Osteocyte (in vitro differentiated cells): ENCODE measurements at places on chromosomes 6 and 20. TPM values are rescaled to one million over a fixed set of nuclear protein-coding genes. Genes with fewer than 3 reads are reported as not detected.

- peaks cover 20% of the 10 kb centered on the region for H3K4me1 ChIP-seq
- no peak overlapping the region for H3K4me3 ChIP-seq
- no peaks in the 10 kb centered on the region for H3K27me3 ChIP-seq
- peaks cover 16% of the 10 kb centered on the region for H3K36me3 ChIP-seq
- DNase-seq, result no peak
Measured at GRCh38 chr6:56072856-56073255, 174.5 kb downstream of the COL21A1 start.

Gene PCNA
- 63.4 and 65.6 TPM in 2 replicates for total RNA-seq

DNA sequence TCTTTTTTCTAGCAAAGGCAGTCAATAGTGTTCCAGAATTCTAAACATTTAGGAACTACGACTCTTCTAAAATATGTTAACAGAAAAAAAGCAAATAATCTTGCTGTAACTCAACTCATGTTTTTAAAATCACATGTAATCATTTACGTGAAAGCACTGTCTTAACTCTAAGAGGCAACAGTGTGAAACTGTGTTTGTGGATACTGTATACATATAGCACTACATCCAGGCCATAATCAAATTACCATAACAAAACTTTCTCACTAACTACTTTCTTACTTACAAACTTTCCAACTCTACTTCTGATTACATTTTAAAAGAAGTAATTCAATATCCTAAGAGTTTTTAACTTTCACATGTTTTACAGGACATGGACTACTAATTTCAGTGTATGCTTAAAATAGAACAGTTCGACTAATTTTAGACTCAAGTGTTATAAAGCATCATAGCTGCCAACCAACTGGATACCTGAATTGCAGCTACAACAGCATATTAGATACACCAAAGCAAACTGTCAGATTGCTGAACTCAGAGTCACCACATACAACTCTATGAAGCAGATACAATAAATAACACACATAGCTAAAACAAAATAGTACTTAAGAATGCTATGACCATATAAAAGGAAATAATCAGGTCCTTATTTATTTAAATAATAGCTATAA lies 121.6 kb upstream of the BEND6 start:
- H3K4me3 ChIP-seq, result no peak overlapping the region
- peaks cover 29% of the 10 kb centered on the region for H3K4me1 ChIP-seq
- H3K27me3 ChIP-seq, result no peaks in the 10 kb centered on the region
- H3K27ac ChIP-seq, result no peak overlapping the region
- no peak for DNase-seq

DNA sequence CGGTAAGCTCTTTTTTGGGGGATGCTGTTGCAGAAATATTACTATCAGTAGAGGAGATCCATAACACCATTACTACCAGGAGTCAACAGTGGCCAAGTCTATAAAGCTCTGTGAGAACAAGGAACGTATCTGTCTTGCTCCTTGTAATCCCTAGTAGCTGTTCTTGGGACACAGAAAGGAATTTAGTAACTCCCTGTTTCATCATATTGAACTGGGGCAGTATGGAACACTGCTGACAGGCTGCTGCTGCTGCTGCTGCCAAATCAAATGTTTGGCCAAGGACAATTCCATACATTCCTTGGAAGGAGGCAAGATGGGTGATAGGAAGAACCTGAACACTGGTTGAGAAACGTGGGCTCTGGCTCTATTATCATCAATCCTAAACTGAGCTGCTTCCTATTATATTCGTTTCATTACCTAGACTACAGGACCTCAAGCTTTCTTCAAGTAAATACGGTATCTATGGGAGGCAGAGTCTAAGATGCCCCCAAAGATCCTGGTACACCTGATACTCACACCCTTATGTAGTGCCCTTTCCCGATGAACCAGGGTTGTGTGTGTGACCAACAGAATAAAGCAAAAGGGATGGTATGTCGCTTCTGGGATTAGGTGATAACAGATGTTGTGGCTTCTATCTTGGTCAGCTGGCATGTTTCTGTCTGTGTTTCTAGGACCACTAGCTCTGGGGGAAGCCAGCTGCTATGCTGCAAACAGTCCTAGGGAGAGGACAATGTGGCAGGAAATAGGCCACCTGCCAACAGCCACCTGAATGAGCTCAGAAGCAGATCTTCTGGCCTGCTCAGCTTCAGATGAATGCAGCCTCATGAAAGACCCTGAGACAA lies 39.5 kb downstream of the ELOVL5 start:
- H3K27ac ChIP-seq, result peak overlapping the region; percentile 55
- peaks cover 65% of the 10 kb centered on the region for H3K4me1 ChIP-seq
- no peak overlapping the region for H3K4me3 ChIP-seq
- no peaks in the 10 kb centered on the region for H3K36me3 ChIP-seq
- no peaks in the 10 kb centered on the region for H3K27me3 ChIP-seq
- no peak for DNase-seq

DNA sequence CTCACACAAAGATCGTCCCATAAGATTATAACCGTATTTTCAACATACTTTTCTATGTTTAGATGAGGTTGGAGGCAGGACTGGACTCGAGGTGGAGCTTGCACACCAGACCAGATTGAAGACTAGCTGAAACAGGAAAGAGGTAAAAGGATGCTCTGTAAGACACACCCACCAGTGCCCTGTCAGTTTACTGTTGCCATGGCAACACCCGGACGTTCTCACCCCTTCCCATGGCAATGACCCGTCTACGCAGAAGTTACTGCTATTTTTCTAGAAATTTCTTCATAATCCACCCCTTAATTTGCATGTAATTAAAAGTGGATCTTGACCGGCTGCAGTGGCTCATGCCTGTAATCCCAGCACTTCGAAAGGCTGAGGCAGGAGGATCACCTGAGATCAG lies 13.6 kb upstream of the SRSF6 start:
- H3K4me3 ChIP-seq, result no peak overlapping the region
- H3K4me1 ChIP-seq, result no peaks in the 10 kb centered on the region
- DNase-seq, result no peak
- no peaks in the 10 kb centered on the region for H3K36me3 ChIP-seq

Gene GSTA2
- not detected in 2 replicates for total RNA-seq

- no peaks in the 10 kb centered on the region for H3K27me3 ChIP-seq
- no peak for DNase-seq
- peaks cover 18% of the 10 kb centered on the region for H3K4me1 ChIP-seq
- no peak overlapping the region for H3K27ac ChIP-seq
Measured at GRCh38 chr6:78909391-78909790, 42.0 kb downstream of the IRAK1BP1 start.

Gene SNHG17
- total RNA-seq, result 29.6 and 30.9 TPM in 2 replicates

DNA sequence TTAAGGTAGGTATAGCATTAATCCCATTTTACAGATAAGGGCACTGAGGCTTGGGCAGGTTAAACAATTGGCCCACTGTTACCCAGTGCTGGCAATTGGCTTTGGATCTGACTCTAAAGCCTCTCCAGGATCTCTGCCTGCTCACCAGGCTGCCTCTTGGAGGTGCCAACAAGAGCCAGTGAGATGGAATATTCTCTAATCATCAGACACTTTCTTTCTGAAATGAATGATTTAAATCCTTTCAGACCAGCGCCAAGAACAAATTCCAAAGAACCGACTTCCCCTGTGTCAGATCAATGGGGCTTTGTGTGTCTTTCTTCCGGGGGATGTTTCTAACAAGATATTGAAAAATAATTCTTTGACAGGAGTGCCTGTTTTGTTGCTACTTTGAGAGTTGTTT lies 23.6 kb downstream of the CYP39A1 start:
- H3K4me1 ChIP-seq, result peaks cover 3% of the 10 kb centered on the region
- no peak for DNase-seq
- no peak overlapping the region for H3K27ac ChIP-seq
- H3K27me3 ChIP-seq, result peaks cover 36% of the 10 kb centered on the region
- H3K36me3 ChIP-seq, result no peaks in the 10 kb centered on the region

DNA sequence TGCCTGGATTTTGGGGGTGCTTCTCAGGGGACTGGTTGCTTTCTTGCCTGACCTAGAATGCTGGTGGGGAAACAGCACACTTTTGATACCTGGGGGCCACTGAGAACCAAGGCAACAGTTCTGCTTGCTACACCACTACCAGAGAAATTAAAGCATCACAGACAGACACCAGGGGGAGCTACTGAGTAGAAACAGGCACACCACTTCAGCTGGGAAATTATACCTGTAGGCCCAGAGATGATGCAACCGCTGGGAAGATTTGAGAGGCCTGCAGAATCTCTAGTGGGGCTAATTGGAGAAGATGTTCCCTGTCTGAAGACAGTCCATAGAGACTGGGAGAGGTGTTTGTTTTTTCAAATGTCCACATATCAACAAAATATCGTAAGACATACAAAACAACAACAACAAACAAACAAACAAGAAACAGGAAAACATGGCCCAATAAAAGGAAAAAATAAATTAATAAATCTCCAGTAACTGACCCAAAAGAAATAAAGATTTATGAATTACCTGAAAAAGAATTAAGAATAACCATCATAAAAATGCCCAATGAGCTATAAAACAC lies 129.4 kb upstream of the RIN2 start:
- peaks cover 10% of the 10 kb centered on the region for H3K27me3 ChIP-seq
- H3K27ac ChIP-seq, result no peak overlapping the region
- no peaks in the 10 kb centered on the region for H3K4me1 ChIP-seq
- DNase-seq, result no peak

- no peak for DNase-seq
- H3K36me3 ChIP-seq, result no peaks in the 10 kb centered on the region
- H3K4me3 ChIP-seq, result no peak overlapping the region
- no peaks in the 10 kb centered on the region for H3K4me1 ChIP-seq
- H3K27ac ChIP-seq, result no peak overlapping the region
Measured at GRCh38 chr6:148625609-148626008, 121.2 kb upstream of the UST start.

DNA sequence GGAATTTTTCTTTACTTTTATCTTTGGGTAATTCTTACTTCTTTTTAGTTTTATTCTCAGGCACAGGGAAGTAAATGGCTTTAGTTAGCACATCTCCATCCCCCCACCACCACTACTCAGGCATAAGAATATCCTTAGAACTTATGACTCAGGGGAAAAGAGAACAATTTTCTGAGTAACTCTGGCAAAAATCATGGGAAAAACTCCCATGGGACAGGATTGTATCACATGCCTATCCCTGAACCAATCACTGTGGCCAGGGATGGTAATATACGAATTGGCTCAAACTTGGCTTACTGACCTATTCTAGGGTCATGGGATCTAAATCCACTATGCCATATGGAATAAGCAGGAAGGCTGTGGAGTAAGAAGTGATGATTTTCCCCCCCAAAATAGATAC lies 339.1 kb downstream of the BTBD3 start:
- no peaks in the 10 kb centered on the region for H3K4me1 ChIP-seq
- no peaks in the 10 kb centered on the region for H3K36me3 ChIP-seq
- no peak overlapping the region for H3K27ac ChIP-seq

Gene NRN1
- total RNA-seq, result 0.21 TPM in 1 of 2 replicates, not detected in the other

Gene HLA-G
- total RNA-seq, result 0.32 and 0.68 TPM in 2 replicates

Gene TBCC
- total RNA-seq, result 23.4 and 23.8 TPM in 2 replicates

DNA sequence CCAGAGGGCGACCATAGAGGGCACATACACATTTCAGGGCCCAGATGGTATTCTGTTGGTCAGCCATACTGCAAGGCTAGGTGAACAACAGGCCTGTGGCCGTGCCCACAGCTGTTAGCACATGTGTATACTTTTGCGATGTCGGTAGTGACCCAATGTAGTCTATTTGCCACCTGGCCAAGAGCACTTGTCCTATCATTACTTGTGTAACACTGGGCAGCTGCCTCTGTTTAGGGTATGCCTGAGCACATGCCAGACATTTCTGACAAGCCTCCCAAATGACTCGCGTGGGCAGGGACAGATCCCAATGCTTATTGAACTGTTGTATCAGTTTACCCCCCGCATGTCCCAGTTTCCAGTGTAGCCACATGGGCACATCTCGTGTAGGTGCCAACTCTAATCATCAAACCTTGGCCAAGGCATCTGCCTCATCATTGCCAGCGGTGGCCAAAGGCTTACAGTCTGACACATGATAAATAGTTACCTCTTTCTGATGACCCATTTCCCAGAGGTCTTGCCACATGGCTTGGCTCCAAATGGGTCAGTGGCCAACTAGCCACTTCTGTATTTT lies 74.4 kb upstream of the FBXL4 start:
- no peak for DNase-seq
- H3K27ac ChIP-seq, result no peak overlapping the region
- H3K27me3 ChIP-seq, result no peaks in the 10 kb centered on the region
- no peak overlapping the region for H3K4me3 ChIP-seq
- H3K4me1 ChIP-seq, result no peaks in the 10 kb centered on the region
- H3K36me3 ChIP-seq, result no peaks in the 10 kb centered on the region

Gene ADAM33
- total RNA-seq, result 32.0 and 34.7 TPM in 2 replicates

- no peaks in the 10 kb centered on the region for H3K36me3 ChIP-seq
- H3K4me1 ChIP-seq, result no peaks in the 10 kb centered on the region
- H3K4me3 ChIP-seq, result no peak overlapping the region
- no peak for DNase-seq
- no peaks in the 10 kb centered on the region for H3K27me3 ChIP-seq
Measured at GRCh38 chr20:56032251-56032650, 26.9 kb upstream of the CBLN4 start.

DNA sequence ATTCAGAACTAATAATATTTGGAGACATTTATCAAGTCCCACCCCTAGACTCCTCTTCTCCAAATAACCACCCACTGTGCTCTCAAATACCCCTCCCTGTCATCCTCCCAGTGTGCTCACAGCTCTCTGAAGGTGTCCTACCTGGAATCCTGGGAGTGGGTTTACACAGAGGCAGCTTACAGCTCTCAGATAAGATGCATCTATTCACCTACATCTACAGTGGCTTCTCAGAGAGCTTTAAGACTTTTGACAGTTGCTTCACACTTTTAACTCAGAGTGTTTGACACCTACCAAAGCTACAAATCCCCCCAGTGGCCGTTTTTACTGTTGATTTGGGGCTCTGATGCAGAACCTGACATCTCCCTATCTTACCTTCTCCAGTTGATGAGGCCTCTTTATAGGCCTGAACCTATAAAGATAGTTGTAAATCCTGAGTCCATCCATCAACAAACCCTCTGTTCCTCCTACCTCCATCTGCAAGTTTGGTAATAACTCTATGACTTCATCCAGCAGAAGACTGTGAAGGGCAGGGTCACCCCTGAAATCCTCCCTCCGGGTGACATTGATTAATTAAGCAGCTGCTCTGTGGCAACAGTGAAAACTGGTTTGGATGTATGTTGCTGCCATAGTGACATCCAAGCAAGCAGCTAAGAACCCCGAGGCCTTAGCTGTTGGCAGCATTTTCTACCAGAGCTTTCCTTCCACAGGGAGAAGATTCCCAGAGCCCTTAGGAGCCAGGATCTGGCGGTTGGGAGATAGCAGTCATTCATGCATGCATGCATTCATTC lies 226.1 kb upstream of the RREB1 start:
- no peaks in the 10 kb centered on the region for H3K36me3 ChIP-seq
- no peaks in the 10 kb centered on the region for H3K4me1 ChIP-seq
- H3K4me3 ChIP-seq, result no peak overlapping the region
- no peak overlapping the region for H3K27ac ChIP-seq

GRCh38 chr6:140636908-140637402 lies 1262.5 kb upstream of the CITED2 start:
- no peak for DNase-seq
- H3K27ac ChIP-seq, result no peak overlapping the region
- no peak overlapping the region for H3K4me3 ChIP-seq
- no peaks in the 10 kb centered on the region for H3K27me3 ChIP-seq

Gene FAM217A
- total RNA-seq, result not detected in 2 replicates

Gene CST2
- total RNA-seq, result not detected in 2 replicates

DNA sequence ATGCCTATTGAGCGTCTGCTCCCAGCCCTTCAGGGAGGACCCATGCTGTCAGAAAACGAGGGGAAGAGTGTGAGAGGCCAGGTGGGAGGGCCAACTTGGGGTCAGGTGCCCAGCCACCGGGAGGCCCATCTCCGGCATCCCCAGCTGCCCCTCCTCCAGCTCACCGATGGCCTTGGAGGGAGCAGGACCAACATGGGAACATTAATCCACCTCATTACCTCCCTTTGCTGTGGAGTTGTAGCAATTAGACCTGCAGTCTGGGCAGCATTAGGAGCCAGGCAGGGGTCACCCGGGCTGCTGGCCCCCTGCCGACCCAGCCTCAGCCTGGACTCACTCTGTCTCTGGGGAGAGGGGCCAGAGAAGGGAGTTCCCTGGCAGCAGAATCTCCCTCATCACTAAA lies 25.1 kb downstream of the DLGAP4 start:
- no peaks in the 10 kb centered on the region for H3K4me1 ChIP-seq
- H3K36me3 ChIP-seq, result no peaks in the 10 kb centered on the region
- peaks cover 58% of the 10 kb centered on the region for H3K27me3 ChIP-seq
